ENCODE measurements at places on chromosomes 12 and 14. TPM values are rescaled to one million over a fixed set of nuclear protein-coding genes. Genes with fewer than 3 reads are reported as not detected.

AKAP5 gene
- total RNA-seq: 0.47 TPM

SDR9C7 gene
- not detected for total RNA-seq

GYS2 gene
- 0.72 TPM for total RNA-seq

GRCh38 chr14:64673748-64674147 is 30.5 kb upstream of the PLEKHG3 start:
- no peak for DNase-seq

DNA sequence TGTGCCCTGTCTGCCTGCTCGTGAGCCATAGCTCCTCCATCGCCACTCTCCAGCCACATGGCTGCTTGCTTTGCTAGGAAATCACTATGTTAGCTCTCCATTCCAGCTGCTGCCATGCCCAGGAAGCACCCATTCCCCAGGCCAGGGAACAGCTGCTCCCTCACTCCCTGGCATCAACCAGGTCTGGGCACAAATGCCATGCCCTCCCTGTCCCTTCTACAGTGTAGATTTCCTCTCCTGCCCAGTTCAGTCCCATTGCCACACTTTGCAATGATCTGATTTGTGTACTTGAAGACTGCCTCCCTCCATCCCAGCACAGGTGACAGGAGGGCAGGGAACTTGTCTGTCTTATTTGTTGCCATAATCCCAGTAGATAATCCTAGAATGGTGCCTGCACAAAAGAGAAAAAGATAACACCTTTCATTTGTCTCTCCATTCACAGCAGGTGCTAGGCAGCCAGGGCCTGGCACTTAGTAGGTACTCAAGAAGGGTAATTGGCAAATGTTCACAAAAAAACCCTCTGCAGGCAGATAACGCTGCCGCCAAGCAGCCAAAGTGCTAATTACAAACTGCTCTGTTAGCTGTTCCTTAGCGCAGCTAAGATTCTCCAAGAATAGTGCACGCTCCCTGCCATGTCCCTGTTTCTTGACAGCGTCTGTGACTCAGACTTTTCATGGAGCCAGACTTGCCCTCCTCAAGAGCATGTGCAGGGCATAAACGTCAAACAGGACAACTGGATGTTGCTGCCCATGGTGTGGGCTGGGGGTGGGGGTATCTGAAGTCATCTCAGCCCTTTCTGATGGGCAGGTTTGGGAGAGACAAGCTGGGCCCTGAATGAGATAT is 69.1 kb downstream of the ARL6IP4 start:
- DNase-seq: no peak

DNA sequence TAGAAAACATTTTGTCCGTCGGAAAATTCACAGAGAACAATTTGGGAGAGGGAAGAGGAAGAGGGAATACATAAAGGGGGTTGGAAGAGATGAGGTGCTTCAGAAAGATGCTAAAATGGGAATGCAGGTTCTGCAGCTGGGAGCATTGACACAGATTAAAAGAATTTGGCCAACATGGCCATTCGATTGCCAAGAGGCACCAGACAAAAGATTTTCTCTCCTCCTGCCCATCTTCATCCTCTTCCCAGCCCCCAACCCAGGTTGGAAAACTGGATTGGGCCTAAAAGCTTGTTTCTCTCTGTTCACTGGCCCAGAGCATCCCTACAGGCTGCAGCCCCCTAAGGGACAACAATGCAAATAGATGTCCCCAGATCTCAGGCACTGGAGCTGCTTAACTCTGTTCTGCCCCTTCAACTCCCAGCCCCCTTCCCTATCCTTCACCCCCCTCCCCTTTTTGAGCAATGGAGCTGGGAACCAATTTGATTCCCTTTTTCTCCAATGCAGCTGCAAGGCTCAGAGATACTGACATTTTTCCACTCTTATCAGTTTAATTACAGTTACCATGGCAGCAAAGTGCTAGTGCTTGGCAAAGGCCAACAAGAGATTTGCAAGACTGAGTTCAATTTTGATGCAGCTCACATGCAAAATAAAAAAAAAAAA is 1.9 kb downstream of the LMO3 start:
- no peak for DNase-seq

GRCh38 chr12:27031531-27031930 is 9.2 kb downstream of the MED21 start:
- no peak for DNase-seq

GRCh38 chr14:77582511-77582910 is 33.9 kb downstream of the SPTLC2 start:
- DNase-seq: no peak

DNA sequence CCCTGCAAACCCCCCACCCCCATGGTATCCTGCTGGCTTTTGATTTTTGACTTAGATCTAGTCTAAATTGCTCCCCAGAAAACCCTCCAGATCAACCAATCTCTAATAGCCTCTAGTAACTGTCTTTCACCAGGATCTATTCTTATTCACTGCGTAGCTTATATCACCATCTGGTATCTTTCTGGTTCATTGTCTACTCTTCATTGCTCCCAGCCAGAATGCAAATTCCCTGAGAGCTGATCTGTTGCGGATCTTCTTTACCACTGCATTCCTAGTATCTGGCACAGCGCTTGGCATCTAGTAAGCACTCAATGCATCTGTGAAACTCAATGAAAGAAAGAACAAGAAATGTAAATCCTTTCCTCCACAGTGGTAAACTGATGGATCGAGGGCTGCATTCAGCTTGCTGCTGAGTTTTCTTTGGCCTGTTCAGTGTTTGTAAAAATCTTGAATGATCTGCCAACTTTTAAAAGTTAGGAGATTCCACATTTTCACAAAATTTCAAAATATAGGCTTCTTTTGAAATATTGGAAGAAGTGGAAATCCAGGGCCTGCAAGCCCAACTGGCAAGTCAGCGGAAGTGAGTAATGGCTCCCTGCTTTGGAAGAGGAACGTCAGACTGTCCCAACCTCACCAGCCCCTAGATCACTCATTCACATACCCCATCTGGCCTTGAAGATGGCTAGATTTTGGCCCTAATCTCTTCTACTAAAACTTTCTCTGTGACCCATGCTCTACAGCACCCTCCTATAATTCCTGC is 274.2 kb downstream of the SSPN start:
- DNase-seq: no peak
